Fibroblast of pulmonary artery (primary cell): ENCODE measurements at places on chromosomes 11 and 22.

- DNase-seq: no peak
These were observed 12.0 kb downstream of the TBC1D22A start for GRCh38 chr22:46774253-46774979.

- DNase-seq: no peak
These were observed 15.2 kb upstream of the MTMR2 start for GRCh38 chr11:95939091-95939490.

DNA sequence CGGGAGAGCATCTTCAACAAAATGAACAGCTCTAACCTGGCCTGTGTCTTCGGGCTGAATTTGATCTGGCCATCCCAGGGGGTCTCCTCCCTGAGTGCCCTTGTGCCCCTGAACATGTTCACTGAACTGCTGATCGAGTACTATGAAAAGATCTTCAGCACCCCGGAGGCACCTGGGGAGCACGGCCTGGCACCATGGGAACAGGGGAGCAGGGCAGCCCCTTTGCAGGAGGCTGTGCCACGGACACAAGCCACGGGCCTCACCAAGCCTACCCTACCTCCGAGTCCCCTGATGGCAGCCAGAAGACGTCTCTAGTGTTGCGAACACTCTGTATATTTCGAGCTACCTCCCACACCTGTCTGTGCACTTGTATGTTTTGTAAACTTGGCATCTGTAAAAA is 109.9 kb downstream of the ARHGAP8 start:
- DNase-seq: no peak

- DNase-seq: no peak
These were observed 273.8 kb upstream of the B3GAT1 start for GRCh38 chr11:134685793-134686380.

DNA sequence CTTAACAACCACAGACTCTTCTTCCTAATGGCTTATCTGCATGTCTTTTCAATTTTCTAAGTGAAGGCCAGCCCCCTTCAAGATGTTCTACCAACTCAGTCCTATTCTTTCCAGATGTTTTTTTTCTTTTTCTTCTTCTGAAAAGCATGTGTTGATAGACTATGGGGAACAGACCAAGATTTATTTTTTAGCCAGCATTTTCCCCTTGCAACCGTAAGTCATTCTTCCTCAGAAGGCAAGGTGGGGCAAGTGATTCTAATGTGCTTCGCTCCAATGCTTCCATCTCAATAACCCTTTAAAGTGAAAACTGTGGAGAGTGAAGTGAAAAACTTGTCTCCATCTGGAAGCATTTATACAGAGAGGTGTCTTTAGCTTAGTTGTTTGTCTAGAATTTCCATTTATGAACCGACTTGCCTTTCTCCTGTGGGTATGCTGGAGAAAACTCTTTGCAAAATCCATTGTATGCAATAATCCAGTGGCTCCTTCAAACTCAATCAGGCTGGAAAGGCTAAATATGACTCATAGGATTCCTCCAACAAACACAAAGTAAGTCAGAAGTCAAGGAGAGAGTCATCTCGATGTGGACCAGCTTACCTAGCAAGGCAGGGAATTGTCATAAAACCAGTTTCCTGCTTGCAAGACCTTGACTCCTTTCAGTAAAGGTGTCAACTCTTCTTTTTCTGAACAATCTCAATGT is 83.7 kb downstream of the MAML2 start:
- peak; percentile 76 for DNase-seq

GRCh38 chr22:39244136-39244495 is 666 bp downstream of the PDGFB start:
- DNase-seq: no peak

- no peak for DNase-seq
These were observed 449.6 kb downstream of the MIAT start for GRCh38 chr22:27106985-27107384.

DNA sequence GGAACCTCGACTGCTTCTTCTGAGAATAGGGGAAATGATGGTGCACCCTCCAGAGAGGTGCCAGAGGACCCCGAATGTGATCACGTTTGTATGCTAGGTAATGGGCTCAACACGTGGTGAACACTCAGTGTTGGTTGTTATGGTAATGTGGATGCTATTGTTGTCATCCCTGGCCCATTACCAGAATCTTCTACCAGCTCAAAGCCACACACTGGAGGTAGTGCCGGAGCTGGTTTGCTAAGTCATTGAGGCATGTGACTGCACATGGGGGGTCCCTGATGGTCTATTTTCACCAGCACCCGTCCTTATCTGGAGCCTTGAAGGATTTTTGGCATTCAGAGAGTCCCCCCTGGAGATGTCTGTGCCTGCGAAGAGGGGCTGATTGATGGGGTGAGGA is 119.1 kb upstream of the CD82 start:
- DNase-seq: peak; percentile 1

DNA sequence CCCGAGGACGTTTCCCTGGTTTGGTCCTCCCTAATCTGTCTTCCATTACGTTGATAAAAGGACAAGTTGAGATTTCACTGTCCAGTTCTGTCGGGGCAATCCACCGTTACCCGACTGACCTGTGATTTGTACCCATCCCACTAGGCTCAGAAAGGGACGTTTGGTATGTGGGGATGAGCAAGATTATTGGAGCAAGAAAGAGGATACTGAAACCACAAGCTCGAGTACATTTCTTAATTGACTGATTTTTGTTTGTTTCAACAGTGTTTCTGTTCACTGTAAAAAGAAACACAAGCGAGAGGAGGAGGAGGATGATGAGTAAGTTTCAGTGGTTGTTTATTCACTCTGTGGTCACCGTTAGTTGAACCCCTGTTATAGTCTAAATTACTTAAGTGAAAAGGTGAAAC is 969 bp downstream of the CCDC117 start:
- DNase-seq: peak; percentile 16

DNA sequence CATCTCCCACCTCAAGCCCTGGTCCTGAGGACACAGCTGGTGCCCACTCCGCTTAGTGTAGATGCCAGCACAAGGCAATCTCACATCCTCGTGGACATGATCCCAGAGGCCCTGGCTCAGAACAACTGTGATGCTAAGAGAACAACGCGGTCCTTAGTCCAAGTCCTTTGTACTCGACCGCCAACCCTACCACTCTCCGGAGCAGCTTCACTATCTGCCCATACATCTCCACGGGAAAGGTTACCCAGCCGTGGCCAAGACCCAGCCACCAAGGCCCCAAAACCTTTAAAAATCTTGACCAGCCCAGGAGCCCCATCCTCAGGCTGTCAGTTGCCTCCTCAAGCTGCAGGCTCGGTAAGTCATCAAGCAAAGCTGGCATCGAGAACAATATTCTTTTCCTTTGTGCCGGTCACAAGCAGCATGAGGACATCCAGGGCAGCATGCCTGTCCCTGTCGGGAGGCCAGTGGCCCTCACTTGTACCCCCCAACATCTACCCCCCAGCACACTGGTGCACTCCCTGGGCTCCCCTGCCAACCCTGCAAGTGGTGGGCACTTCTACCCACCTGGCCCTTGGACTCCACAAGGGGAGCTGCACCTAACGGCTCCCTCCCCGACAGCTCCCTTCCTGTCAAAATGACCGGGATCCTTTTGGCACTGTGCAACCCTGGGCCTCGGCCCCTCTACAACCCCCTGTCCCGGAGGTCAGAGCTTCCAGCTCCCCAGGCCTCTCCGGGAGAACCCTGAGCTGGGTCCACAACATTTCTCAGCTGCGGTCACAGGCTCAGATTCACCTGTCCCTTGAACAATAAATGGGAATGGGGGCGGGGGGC is 2.5 kb downstream of the OSBPL5 start:
- no peak for DNase-seq

- DNase-seq: peak; percentile 67
These were observed 1.5 kb upstream of the TRABD start for GRCh38 chr22:50184004-50184901.

GRCh38 chr11:9691865-9692264 is 28.0 kb downstream of the SWAP70 start:
- DNase-seq: peak; percentile 26

GRCh38 chr11:107118025-107118720 is 99.9 kb upstream of the GUCY1A2 start:
- no peak for DNase-seq

- peak; percentile 97 for DNase-seq
These were observed 110.1 kb downstream of the NOX4 start for GRCh38 chr11:89381094-89381493.

DNA sequence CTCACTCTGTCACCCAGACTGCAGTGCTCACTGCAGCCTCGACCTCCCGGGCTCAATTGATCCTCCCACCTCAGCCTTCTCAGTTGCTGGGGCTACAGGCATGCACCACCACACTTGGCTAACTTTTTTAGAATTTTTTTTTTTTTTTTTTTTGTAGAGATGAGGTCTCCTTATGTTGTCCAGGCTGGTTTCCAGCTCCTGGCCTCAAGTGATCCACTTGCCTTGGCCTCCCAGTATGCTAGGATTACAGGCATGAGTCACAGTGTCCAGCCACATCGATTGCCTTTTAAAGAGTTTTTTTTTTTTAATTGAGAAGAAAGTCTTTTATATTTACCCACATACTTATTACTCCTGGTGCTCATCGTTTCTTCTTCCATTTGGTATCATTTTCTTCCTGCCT is 30.0 kb downstream of the PARVG start:
- peak; percentile 8 for DNase-seq

DNA sequence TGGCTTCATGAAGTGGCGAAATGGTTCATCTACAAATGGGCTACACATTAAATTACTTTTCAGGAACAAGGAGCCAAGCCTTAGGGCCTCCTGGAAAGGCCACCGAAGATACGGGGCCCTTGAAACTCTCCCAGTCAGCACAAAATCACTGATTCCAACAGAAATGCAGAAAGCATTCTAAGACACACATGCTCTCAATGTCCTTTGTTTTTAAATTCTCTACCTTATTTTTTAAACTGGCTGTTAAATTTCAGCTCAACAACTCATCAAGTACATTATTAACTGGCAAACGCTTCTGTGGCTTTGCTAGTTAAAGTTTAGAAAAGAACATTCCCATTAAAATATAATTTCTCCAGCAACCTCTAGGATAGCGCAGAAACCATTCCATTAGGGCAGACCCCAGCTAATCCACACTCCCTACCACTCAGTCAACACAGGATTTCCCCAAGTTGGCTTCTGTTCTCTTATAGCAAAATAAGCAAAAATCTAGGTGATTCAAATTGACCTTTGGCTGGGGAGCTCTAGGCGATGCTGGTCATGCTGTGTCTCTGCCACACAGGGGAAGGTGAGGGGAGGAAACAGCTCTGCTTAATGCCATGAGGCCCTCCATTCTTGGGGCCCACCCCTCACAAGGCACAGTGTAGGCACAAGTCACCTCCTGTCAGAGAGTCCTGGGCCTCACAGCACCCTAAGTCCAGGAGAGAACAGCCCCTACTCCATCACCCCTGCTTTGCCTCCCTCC is 47.1 kb downstream of the PLEKHA7 start:
- no peak for DNase-seq

DNA sequence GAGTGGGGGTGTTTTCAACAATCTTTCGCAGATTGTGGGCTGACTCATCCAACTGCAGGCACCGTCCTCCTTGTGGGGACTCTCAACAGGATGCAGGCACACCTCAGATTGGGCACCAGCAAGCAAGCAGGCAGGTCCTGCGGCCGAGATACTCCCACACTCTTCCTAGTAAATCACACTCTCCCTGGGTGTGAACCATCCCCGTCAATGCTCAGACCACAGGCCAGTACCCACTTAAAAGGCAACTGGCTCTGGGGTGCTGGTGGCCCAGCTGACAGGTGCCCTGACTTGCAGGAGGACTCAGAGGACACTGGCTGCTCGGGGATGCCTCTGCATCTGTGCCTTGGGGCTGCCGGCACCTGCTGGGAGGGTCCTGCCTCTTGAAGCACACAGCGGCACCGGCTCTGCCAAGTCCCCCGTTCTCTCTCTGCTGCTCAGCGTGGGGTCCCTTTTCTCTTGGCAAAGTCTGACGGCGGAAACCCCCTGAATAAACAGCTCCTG is 282.5 kb downstream of the CTTN start:
- no peak for DNase-seq

DNA sequence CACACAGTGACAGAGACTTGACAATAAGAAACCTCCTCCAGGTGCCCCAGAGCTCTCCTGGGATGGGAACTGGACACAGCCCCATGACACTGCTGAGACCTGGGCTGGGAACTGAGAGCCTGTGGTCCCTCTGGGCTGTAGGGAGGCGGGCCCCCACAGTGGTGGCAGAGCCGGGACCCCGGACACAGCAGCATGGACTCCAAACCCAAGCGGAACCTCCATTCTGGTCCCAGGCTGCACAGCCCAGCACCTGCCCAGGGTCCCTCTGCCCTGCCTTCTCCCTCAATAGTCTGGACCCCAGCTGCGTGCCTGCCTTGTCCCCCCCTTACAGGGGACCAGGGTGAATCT is 8.4 kb upstream of the APOBEC3H start:
- no peak for DNase-seq

DNA sequence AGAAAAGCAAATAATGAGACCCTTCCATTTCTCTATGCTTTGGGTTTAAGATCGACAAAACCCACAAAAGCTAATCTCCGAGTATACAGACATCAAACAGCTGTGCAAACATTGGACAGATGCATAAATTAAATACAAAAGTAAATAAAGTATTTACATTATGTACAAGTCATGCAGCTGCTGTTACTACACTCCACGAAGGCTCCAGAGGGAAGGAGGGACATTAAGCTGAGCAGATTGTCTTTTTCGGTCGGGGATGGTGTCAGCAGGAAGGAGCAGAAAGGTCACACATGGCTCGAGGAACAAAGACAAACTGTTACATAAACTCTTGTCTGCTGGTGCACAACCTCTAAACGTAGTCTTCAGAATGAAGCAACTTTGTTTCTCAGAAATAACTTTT is 88.8 kb upstream of the BARX2 start:
- no peak for DNase-seq

DNA sequence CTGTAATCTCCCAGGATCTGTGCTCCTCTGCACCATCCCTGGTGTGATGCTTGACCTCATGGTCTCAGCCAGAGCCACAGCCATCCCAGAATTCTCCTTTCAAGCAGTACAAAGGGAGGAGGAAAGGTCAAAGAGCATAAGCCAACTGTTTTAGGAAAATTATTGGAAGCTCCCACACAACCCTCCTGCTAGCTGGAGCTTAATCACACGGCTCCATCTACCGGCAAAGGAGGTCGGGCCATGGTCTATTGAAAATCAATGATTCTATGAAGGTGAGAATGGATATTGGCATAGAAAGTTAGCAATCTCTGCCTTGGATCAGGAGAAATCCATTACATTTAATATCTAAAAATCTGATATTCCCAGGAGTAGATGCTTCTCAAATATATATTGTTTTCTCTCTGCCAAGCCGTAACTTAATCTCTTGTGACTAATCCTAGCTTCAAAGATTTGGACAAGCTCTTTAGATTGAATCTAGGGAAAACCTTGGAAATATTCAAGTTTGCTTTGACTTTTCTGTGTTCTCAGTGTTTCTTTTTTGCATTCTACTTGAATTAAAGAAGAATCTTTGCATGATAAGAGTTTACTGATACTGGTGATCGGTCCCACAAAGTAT is 259.6 kb downstream of the NTM start:
- no peak for DNase-seq
